ENCODE measurements at places on chromosomes 2 and 18.

DNA sequence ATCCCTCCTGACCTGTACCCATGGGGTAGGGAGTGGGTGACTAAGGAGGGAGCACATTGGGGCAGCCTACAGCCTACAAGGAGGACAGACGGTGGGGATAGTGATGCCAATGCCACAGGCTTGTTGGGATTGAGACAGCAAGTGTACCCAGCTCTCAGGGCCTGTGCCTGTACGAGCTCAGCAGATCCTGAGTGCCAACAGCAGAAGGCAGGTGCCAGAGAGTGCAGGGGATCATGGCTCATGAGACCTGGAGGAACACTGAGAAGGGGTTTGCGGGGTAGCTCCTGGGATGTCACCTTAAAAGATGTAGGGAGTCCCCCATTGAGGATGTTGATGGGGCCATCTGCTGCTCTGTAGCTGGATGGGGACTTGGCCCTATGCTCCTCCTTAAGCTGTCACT is 10.3 kb upstream of the SNED1 start:
- DNase-seq = no peak

DNA sequence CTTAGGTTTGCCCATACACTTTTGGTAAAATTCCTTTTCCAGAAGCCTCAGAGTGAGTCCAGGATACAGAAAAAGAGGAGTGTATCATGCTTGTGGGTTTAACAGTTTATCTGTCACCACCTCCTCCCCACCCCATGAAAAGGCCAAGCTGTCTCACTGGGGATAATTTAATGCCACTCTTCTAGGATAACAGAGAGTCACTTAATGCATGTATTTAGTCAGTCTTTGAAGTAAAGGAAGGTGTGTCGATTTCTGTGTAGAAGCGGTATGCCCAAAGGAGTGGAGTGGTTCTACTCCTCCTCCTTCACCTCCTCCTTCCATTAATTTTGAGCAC is 116.4 kb downstream of the QPCT start:
- DNase-seq = no peak

DNA sequence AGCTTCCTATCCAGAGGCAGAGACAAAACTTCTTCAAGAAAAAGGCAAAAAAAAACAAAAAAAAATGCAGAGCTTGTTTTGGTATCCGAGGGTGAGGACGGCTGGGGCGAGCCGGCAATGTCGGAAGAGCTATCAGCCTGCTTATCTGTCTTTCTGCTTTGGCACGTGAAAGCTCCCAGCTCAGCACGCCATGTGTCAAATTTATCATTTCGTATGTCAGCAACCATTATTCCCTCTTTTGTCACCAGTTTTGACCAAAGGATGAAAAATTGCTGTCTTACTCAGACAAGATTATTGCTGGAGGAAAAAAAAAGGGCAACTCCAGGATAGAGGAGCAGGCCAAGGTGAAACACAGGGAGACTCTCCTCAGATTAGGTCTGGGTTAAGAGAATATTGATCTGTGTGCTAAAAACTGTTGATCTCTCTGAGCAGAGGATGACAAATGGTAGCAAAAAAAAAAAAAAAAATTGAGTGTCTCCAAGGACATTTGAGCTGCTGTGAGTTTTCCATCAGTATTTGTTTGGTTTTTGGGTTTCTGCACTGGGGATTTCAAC is 532.0 kb upstream of the POU3F3 start:
- no peak for DNase-seq

GRCh38 chr2:41020358-41020757 is 568.5 kb upstream of the SLC8A1 start:
- DNase-seq = no peak

GRCh38 chr2:16581241-16581640 is 84.4 kb downstream of the CYRIA start:
- no peak for DNase-seq

All from RKO (cell line).